ENCODE measurements at places on chromosomes 1 and 21.

DNA sequence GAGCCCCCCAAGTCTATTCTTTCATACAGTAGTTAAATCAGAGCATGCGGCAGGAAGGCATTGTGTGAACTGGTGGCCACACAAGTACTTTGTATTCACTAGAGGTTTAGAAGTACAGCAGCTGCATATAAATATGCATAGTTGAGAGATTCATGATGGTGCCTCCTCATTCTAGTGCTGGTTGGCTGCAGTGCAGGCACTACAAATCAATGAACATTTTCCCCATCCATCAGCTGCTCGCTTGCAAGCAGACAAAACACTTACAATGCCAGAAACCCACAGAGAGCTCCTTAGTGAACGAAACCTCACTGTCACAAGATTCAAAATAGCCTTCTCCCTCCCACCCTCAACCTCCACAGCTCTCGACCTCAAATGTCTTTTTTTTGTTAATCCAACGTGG is 726.2 kb downstream of the USP25 start:
- no peak for DNase-seq

DNA sequence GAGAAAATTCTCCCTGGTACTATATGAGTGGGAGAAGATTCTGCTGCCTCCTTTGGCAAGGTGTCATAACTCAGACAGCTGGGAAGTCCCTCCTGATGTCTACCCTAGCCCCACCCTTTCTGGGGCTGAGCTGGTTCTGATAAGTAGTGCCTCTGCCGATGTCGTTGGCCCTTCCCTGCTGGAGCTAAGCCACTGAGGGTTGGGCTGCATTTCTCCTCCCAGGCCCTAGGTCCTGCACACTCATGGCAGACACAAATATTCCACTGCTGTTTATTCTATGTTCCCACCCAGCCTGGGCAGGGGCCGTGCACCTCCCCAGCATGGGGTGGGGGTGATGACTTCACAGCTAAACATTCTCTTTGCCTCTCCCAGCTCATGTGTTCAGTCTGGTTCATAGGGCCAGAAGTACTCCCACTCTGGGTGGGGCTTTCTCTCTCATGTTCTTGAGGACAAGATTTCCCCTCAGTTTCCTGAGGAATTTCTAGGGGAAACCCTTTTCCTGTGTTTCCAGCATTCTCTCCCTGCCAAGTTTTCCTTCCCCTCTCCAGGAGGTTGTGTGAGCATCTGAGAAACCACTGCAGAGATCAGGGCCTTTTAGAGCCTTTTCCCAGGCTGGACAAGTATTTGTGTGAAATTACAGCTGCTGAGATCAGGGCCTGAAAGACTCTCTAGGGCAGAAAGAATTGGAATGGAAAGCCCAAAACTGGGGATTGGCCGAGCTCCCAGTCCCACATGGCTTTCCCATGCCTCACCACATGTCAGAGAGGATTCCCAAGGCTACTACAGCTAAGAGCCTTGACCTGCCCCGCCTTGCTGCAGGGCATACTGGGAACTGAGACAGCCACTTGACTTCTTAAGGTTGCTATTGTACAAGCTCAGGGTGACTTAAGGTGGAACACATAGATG is 66.2 kb downstream of the ATP2B4 start:
- no peak for DNase-seq

DNA sequence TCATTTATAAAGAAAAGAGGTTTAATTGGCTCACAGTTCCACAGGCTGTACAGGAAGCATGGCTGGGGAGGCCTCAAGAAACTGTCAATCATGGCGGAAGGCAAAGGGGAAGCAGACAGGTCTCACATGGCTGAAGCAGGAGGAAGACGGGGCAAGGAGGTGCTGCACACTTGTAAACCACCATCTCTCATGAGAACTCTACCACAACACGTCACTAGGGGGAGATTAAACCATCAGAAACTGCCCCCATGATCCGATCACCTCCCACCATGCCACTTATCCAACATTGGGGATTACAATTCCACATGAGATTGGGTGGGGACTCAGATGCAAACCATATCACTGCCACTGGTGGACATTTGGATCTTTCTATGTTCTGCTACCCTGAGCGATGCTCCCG is 351.4 kb downstream of the NPHP4 start:
- no peak for DNase-seq

GRCh38 chr21:31173881-31174555 is 135.7 kb upstream of the KRTAP19-8 start:
- no peak for DNase-seq

DNA sequence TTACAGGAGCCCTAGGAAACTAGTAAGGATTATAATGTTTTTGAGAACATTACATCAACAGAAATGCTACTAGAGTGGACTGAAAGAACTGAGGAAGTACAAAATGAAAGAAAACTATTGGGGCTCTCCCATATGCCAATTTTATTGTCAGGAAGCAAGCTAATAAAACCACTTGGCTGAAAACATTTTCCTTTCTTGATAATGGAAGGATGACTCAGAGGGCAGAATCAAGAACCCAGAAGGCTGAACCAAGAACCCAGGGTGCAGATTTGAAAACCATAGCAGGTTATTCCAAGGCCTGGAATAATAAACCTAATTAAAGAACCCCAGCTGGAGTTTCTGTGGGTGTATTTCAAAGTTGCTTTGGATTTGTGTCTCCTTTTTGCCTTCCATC is 70.7 kb downstream of the RPE65 start:
- DNase-seq: no peak

DNA sequence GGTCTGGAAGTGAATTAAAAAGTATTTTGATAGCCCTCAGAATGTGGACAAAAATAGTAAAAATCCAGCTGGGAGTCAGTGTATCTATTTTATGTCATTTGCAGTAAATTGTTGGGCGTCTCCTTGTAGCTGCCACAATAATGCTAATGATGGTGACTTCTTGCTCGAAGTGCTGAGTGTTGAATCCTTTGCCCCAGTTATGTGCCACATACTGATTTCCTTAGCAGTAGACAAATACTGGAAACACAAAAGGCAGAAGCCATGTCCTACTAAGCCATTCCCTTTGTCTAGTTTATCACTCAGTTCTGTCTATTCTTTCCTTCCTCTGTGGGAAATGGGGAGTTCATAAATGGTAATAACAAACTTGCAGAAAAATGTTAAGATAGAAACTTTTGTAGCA is 70.7 kb upstream of the CXADR start:
- DNase-seq: no peak

GRCh38 chr1:8679395-8679800 is 138.0 kb downstream of the RERE start:
- DNase-seq: no peak

DNA sequence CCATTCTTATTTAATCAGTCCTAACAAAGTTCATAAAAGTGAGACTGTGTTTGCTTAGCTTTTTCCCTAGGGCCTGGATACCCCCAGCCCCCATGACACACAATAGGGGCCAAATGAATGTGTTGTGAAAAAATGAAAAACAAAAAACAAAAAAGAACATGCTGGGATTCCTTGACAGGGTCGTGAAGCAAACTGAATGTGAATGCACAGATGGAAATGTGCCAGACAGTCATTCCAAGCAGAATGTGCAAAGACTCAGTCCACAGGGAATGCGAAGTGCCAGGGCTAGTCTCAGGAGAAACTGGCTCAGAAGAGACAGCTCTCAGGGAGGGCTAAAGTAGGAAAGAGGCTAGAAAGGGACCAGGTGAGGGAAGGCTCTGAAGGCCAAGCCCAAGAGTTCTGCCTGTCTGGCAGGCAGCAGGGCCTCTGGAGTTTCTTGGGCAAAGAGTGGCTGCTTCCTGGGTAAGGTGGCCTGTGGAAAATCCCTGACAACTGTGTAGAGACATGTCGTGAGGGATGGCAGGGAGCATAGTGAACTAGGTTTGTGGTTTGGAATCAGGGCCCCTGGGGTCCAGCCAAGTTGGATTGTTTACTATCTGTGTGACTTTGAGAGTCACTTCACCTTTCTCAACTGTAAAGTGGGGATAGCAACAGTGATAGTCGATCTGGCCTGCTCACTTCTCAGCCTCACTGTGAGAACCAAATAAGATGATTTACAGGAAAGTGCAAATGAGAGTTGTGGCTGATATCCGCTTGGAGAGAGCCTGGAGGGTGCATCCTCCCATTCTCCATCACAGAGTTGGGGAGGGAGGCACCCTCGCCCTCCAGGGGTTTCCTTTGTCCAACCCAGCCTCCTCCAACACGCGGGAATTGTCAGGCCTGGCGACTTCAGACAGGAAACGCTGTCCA is 1.2 kb upstream of the ADAM15 start:
- no peak for DNase-seq

DNA sequence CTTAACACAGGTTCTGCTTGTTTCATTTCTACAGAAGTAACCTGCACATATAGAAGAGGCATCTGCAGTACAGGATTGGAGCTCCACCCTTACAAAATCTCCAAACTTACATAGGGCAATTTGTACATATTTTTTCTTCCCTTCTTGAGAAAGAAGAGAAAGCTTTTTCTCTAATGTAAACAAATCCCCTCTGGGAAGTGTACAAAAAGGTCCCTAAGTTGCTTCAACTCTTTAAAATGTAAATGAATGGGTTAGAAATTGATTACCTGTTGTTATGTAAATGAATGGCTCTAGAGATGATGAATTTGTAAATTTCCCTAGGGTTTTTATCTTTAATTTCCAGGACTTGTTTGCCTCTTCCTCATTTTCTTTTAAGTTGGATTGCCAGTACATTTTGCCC is 1183.7 kb downstream of the MRPL39 start:
- no peak for DNase-seq
